ENCODE measurements at places on chromosomes 12 and 14.

- no peak for DNase-seq
Measured at GRCh38 chr14:89125216-89125615, 291.8 kb downstream of the FOXN3 start.

- DNase-seq = no peak
Measured at GRCh38 chr12:47206450-47207339, 126.9 kb upstream of the AMIGO2 start.

DNA sequence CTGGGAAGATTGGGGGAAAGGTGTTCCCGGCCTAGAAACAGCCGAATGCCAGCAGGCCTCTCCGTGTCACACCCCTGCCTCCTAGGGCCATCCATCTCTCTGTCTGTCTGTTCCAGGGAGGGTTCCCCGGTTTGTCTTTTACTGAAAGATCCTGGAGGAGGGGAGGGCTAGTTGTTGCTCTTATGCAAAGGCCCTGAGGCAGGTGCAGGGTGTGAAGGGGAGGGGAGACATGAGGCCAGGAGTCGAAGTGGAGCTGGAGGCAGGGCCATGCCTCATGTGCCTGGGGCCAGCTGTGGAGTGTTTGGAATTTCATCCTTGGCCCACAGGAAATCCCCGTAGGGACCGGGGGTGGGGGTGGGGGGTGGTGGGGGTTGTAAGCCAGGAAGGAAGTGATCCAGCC, 8.7 kb upstream of the RCOR1 start:
- no peak for DNase-seq

DNA sequence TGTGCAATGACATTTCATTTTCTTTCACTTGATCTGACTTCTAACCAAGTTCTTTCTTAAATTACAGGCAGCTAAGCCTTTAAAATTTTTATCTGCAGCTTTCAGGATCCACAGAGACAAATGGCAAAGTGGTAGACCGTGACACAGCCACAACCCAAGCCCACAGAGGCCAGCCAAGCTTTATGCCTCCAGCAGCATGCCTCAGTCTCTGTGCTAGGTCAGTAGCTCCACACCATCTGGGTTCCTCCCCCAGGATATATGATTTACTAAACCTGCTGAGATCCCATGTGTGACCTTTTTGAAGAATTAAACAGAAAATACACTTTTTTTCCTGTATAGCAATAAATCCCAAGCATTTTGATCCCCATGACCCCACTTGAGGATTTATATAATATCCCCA, 290.4 kb upstream of the CAND1 start:
- no peak for DNase-seq

- no peak for DNase-seq
Measured at GRCh38 chr12:58818546-58818945, 101.8 kb downstream of the LRIG3 start.

DNA sequence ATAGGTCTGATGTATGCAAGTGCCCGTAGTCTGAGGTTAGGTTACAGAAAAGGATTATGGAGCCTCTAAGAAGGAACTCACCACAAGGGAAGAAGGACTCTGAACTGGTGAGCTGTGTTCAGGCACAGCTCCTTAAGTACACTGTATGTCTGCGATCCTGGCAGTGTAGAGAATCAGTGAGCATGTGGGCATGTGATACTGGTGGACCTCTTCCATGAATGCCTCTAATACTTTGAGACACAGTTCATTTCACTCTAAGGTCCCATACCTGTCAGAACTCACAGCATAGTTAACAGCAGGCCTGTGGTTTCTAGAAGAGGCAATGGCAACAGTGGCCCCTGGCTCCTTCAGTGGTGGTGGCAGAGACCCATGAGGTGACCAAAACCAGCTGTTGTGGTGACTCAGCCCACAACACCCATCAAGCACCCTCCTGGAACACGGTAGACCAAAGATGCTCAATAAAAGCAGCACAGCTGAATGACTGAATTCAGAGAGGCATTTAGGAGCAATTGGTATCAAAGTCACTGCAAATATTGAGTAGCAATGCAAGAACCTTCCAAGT, 6.9 kb upstream of the OR6J1 start:
- DNase-seq = no peak

DNA sequence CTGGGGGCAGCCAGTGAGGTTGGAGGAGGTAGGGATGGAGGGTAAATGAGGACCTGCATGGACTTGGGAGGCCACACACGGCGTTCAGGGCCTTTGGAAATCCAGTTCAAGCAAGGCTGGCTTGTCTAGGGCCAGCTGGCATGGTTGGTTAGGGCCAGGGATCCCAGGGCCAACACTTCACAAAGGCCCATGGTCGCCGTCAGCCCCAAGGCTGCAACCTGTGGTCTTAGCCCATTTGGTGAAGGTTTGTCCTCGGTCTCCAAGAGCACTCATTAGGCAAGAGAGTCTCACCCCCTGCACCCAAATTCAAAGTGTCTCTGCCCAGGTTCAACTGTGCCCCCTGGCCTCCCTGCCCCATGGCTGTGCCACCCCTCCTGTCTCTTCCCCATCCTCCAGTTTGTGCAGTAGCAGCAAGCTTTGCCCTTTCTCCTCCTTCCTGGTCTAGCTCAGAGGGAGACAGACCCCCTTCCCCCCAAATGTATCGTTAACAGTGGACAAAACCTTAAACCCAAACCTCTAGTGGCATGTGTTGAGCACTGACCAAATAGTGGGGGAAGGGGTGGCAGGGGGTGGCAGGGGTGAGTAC, 94.1 kb downstream of the NINJ2 start:
- DNase-seq = no peak

DNA sequence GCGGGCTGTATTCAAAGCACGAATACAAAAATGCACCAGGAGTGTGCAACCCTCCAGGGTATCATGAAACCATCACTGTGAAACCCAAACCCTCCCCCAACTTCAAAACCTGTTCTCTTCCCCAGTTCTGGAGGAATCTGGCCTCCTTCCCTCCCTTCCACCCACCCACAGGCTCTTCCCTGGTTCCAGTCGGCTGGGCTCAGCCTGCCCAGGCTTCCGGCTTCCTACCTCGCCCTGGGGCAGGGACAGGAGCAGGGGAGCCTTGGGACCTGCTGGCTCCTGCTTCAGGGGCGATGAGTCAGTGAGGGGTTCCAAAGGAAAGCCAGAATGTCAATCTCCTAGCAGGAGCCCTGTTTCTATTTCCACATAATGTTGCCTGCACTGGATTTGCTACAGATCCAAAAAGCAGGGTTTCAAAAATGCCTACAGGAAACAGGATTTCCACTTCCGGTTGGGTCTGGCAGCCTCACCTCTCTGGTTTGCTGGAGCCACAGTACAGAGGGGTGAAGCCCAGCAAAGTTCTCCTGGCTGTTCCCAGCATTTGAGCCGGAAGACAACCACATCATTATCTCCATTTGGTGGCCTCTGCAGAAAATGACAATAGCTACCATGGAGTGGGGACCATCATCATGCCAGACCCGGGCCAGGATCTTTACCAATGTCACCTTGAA, 278.3 kb downstream of the DPF3 start:
- no peak for DNase-seq

DNA sequence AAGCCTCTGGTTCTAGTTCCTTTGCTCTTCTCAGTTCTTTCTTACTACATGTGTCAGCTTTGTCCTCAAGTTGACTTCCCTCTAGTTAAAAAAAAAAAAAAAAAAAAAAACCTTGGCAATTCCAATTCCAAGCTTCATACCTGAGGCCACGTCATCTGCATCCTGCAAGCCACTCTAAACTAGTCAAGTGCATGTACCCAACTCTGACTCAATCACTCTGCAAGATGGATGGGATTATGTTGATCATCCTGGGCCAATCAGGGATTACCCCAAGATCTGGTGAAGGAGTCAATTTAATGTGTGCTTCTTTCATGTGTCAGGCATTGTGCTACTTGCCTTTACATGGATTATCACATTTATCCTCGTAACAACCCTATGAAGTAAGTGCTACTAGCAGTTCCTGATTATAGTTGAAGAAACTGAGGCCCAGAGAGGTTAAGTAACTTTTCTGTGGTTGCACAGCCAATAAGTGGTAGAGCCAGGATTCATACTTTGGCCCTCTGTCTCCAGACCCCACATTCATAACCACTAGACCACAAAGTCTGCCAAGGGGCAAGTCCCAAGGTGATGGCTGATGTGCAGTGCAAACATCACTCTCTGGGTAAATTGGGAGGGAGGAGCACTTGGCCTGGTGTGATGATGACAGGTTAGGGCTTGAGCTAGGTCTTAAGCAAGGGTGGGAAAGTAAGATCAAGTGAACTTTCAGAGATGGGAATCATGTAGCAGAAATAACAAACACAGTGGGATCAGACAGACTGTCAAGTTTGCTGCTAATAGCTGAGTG, 17.3 kb upstream of the CCND2 start:
- DNase-seq = no peak

Measured in CD14-positive monocyte (primary cell).